Stimulated activated CD8-positive, alpha-beta memory T cell treated with anti-CD3 and anti-CD28 coated beads, Interleukin-2, amount 100 ng/mL, for 1 hour (primary cell): ENCODE measurements at places on chromosomes 7 and 10.

- DNase-seq = no peak
Observed at GRCh38 chr10:48613016-48613415, 8.1 kb upstream of the ARHGAP22 start.

- no peak for DNase-seq
Observed at GRCh38 chr10:89785095-89785494, 83.7 kb downstream of the KIF20B start.

- DNase-seq = no peak
Observed at GRCh38 chr10:62543571-62544355, 169.6 kb downstream of the ZNF365 start.

- no peak for DNase-seq
Observed at GRCh38 chr7:2263176-2263575, 21.1 kb downstream of the NUDT1 start.

GRCh38 chr10:88211230-88211629 lies 347.8 kb downstream of the PTEN start:
- no peak for DNase-seq

DNA sequence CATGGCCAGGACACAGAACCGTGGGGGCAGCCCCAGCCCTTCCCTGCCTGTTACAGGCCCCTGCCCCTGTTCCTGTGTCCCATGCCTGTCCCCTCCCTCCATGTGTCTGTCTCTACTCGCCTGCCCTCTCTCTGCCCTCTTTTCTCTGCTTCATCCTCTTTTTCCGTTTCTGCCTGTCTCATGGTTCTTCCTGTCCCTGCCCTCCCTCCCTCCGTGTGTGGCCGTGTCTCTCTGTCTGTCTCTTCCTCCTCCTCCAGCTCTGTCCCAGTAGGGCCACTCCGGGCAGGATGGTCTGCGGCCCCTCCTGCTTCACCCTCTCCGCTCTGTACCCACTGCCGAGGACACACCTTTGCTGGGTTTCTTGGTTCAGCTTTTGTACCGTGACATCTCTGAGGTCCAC lies 137.4 kb downstream of the FAM53B start:
- DNase-seq = no peak

DNA sequence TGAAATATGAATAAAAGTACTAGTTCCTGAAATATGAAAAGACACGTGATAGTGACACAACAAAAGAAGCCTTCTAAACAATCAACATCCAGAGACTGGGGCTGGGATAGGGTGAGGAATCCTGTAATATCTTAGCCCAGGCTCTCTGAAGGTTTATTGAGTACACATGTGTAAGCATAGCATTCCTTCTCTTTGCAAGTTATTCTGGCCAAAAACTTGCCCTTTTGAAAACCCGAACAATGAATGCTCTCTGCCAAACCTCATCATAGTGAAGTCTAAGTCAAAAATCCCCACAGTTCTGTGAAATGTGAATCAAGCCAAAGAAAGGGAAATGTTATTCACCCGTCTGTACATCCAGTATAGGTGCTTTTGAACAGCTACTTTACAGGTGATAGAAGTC lies 11.6 kb downstream of the SEMA3D start:
- DNase-seq = no peak

GRCh38 chr7:33399528-33400213 lies 270.3 kb downstream of the BBS9 start:
- no peak for DNase-seq

DNA sequence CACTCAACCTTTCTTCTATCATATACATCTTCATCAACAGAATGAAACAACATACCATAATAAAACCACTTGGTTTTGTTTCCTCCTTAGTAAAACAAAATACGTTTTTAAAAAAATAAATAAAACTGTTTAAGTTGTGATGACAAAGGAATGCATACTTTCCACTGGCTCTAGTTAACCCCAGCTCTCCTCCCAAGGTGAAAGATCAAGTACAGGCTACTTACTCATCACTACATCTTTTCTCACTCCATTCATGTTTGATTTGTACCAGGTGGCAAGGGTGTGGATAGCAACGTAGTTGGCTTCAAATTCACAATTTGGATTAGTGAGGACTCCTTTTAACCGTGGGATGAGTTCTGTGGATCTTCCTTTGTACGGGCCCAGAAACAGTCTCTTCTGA lies 14.7 kb downstream of the OGA start:
- no peak for DNase-seq

GRCh38 chr10:49053998-49054692 lies 61.2 kb downstream of the VSTM4 start:
- DNase-seq = no peak

DNA sequence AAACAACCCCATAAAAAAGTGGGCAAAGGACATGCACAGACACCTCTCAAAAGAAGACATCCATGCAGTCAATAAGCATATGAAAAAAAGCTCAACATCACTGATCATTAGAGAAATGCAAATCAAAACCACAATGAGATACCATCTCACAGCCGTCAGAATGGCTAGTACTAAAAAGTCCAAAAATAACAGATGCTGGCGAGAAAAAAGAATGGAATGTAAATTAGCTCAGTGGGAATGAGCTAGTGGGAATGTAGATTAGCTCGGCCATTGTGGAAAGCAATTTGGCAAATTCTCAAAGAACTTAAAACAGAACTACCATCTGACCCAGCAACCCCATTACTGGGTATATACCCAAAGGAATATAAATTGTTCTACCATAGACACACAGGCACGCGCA lies 287.0 kb downstream of the WDR37 start:
- no peak for DNase-seq

DNA sequence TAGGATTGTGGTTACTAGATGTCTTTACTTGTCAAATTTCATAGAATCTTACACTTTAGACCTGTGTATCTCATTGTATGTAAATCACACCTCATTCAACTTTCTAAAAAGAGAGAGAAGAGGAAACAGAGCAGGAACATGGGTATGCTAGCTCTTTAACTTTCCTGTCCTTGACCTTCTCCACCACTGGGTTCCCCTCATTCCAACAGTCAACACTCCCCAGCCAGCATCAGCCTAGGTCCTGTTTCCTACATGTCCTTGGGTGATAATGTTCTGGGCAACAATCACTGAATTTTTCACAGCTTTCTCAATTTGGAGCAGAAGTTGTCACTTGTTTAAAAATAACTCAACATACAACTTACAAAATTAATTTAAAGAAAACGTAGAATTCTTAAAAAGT lies 9.2 kb upstream of the UNC5B start:
- DNase-seq = no peak

GRCh38 chr10:11212288-11213085 lies 194.8 kb downstream of the CELF2 start:
- DNase-seq = no peak

GRCh38 chr7:144594580-144594979 lies 191.1 kb upstream of the NOBOX start:
- DNase-seq = no peak

- DNase-seq = no peak
Observed at GRCh38 chr10:16519250-16519907, 2.3 kb downstream of the C1QL3 start.

DNA sequence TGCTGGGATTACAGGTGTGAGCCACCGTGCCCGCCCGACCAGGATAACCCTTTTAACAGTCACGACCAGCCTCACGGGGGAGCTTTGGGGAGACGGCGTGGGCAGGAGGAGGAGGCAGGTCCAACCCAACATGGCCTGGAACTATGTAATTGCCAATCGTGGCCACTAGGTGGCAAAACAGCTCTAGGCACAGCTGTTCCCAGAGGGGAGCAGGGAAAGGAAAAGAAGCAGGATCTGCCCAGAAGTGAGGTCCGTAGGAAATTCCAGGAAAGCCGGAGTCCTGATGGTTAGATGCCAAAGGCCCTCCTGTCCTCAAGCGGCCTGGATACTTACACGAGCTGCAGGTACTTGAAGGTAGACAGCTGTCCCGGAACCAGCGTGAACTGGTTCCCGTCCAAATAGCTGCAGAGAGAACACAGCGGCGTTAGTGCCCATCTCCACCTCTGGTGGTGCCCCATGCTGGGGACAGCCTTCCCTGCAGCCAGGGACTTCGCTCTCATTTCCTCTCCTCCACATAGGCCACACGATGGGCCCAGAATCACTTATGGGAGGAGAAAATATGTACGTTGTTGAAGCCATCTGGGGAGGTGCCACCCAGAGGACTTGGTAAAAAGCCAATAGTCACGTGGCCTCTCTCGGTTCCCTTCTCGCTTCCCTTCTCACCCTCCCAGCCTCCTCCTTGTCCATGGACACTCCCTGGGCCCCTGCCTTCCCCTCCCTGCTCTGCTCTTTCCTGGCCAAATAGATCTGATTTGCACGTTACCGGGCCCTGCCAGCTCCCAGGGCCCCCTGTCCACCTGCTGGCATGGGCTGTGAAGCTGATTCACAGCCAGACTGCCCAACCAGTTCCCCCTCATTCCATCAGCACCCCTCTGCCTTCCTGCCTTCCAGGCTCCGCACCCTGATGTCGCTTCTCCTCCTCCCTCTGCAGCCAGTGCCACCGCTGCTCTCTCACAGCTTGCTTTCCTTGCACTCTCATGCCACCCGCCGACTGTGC lies 148.1 kb downstream of the SLIT1 start:
- DNase-seq = peak; percentile 29

- no peak for DNase-seq
Observed at GRCh38 chr7:6615723-6616555, 529 bp downstream of the ZNF853 start.

- DNase-seq = no peak
Observed at GRCh38 chr10:113540845-113541548, 11.9 kb upstream of the HABP2 start.

DNA sequence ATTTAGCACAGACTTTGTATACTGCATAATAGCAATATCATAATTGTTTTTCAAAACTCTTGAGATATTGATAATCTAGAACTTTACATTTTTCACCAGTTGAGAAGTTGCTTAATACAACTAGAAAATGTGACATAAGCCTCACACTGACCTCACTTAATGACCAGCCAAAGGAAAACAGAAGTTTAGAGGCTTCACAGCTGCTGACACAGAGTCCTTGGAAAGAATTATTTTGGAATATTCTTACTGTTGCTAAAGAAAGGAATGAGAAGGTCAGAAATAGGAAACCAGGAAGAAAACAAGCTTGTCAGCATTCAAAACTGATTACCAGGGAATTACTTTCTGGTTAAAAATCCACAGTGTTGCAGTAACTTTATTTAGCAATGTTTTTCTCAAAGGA lies 35.5 kb upstream of the WASL start:
- no peak for DNase-seq

- DNase-seq = no peak
Observed at GRCh38 chr7:86995814-86996213, 63.6 kb downstream of the ELAPOR2 start.

GRCh38 chr7:135197906-135198655 lies 13.2 kb downstream of the WDR91 start:
- no peak for DNase-seq

- DNase-seq = no peak
Observed at GRCh38 chr7:70259502-70259901, 661.2 kb downstream of the AUTS2 start.

GRCh38 chr7:46168671-46169383 lies 247.8 kb upstream of the IGFBP3 start:
- no peak for DNase-seq

DNA sequence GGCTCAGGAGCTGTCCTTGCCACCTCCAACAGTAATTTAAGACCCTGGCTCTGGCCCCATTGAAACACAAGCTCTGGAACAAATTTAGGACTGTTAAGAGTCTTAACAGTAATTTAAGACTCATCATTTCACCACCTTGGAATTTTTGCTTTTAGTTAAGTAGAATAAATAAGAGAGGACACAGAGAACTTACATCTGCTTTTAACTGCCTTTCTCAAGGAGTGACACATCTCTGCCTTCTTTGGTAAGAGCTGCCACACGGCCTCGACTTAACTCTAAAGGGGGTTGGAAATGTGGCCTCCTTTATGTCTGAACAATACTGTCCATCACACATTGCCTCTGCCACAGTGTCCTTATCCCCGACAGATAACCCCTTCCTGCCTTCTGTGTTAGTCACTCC lies 77.9 kb downstream of the HERPUD2 start:
- no peak for DNase-seq

DNA sequence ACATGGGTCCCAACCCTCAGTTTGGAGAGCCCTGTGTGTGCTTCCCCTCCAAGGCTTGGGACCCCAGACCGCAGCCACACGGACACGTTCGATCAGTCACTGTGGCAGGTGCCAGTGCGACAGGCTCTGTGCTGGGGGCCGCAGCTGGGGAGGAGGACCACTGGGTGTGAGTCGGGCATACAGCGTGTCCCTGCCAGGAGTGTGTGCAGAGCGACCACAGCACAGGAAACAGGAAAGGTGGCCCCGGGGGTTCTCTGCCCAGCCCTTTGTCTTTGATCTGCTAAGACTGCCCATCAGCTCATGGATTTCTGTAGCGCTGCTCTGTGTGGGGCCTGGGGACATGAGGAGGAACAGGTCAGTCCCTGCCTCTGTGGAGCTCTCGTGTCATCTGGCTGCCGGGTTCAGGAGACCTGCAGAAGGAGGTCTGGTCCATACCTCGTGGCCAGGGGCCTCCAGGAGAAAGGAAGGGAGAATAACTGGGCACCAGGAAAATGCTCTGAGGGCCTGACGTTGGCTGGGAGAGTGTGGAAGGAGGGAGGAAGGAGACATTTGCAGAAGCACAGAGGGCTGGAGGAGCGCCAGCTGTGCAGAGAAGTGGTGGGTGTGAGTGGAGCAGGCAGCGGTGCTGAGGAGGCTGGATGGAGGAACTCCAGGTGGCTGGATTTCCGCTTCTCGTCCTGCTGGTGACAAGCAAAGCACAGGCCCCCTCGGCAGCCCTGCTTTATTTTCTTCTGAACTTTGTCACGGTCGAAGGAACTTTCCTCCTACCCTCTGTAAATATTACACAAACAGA lies 4.1 kb downstream of the NUDT1 start:
- DNase-seq = no peak

DNA sequence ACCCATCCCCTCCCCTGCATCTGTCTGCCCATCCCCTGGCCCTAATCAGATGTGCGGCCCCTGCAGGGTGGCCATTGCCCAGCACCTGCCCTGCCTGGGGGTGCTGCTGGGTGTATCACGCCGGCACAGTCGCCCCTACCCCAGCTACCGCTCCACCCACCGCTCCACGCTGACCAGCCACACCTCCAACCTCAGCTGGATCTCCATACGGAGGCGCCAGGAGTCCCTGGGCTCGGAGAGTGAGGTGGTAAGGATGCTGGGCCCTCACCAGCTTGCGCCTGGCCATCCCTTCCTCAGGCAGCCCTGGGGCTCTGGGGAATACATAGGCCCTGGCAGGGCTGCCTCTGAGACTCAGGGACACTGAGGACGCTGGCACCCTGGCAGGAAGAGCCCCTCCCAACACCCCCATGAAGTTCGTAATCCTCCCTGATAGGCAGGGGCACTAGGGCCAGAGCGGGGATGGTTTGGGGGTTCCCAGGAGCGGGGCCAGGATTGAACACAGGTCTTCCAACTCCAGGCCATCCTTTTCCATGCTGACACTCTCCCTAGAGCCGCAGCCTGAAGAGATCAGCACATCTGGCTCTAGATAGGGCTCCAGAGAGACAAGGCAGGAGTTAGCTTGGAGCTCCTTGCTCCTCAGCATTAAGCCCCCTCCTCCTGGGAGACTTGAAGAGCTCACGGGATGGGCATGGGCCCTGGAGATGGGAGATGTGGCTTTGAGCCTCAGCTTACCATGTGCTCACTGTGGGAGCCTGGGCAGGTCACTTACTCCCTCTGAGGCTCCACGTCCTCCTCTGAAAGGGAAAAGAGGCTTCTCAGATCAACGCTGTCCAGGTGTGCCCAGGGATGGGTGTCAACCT lies 5.9 kb upstream of the LDB3 start:
- no peak for DNase-seq

GRCh38 chr10:11521860-11522259 lies 89.6 kb downstream of the USP6NL start:
- no peak for DNase-seq

- no peak for DNase-seq
Observed at GRCh38 chr7:3336042-3336665, 35.1 kb downstream of the SDK1 start.

GRCh38 chr10:66869635-66870034 lies 56.2 kb upstream of the LRRTM3 start:
- no peak for DNase-seq

- DNase-seq = no peak
Observed at GRCh38 chr7:96720843-96721242, 11.2 kb upstream of the SEM1 start.
